Effector memory CD8-positive, alpha-beta T cell (primary cell): ENCODE measurements at places on chromosomes 5 and 9.

DNA sequence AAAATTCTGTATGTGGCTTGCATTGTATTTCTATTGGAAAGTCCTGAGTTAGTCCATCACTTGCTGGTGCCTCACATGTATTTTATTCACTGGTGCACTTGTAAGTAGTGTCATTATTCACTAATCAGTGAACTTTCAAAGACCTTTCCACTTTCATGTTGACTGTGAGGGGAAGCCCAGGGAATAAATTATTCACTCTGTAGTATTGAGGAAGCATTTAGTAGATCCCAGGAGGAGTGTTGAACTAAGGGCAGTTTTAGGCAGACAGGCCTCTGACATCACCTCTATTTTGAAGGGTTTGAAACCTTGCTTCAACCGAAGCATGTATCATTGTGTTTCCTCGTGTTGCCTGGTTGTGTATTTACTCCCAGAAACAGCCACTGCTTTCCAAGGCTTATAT, 705.4 kb upstream of the RIOK2 start:
- DNase-seq = no peak

GRCh38 chr5:150009671-150010387, 9.3 kb downstream of the HMGXB3 start:
- DNase-seq = no peak

- no peak for DNase-seq
These were observed 6.9 kb upstream of the SPATA31C1 start for GRCh38 chr9:87910821-87911220.

DNA sequence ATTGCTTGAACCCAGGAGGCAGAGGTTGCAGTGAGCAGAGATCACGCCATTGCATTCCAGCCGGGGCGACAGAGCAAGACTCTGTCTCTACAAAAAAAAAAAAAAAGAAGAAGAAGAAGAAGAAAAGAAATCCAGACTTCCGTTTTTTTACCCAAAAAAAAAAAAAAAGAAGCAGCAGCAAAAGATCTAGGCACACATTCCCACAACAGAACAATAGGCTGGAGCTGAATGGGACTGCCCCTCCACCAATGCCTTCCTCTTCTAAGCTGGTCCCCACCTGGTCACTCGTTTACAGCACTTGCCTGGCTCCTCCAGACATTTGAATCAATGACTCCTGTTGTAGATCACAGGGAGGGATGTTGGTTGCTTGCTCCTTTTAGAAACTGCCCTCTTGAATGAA, 1.6 kb upstream of the LMAN2 start:
- no peak for DNase-seq

DNA sequence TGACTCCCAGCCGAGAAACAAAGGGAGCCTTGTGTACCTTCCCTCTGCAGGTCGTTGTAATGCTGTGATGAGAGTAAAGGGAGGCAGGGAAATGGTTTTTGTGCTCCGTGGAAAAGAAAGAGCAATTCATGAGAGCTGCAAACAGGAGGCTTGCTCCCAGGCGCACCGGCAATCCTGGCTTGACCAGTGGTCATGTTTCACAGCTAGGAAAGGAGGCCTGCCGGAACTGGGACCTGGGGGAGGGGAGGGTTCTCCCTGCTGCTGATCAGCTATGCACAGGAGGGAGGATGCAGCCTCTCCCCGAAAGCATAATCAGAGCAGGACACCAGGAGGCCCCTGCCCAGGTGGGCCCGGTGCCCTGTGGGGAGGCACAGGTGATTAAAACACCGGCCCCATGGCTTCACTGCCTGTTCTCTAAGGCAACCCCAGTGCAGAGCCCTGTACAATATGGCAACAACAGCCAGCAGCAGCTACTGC, 131.3 kb downstream of the ZDHHC21 start:
- DNase-seq = no peak

GRCh38 chr9:131982671-131983239, 96.9 kb downstream of the MED27 start:
- DNase-seq = no peak

DNA sequence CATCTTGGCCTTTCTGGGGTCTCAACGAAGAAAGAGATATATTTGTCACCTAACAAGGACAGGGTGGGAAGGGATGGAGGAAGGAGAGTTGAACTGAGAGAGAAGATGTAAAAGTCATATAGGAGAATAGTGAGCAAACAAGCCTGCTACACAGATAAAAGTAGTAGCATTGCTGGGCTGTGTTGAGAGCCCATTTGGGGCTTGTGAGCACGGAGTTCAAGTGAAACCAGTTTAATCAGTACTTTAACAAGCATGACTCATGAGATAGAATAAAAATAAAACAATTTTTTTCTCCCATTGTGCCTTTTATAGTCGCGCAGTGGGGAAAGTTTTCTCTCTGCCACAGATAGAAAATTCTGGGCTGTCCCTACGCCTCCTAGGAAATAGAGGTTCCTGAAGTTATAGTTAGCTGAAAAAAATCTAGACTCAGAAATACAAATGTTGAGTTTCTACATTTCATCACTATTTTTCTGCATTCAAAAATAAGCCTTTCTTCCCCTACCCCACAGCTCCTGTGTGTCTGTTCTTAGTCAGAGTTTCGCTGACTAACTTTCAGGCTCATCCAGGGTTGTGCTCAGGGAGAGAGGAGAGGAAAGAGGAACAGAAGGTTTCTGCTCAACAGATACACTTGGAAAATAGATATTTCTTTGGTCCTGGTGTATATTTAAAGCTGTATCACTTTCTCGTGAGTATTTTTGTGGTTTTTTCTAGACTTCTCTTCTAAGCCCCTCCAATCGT, 395.8 kb upstream of the ADAMTSL1 start:
- no peak for DNase-seq

DNA sequence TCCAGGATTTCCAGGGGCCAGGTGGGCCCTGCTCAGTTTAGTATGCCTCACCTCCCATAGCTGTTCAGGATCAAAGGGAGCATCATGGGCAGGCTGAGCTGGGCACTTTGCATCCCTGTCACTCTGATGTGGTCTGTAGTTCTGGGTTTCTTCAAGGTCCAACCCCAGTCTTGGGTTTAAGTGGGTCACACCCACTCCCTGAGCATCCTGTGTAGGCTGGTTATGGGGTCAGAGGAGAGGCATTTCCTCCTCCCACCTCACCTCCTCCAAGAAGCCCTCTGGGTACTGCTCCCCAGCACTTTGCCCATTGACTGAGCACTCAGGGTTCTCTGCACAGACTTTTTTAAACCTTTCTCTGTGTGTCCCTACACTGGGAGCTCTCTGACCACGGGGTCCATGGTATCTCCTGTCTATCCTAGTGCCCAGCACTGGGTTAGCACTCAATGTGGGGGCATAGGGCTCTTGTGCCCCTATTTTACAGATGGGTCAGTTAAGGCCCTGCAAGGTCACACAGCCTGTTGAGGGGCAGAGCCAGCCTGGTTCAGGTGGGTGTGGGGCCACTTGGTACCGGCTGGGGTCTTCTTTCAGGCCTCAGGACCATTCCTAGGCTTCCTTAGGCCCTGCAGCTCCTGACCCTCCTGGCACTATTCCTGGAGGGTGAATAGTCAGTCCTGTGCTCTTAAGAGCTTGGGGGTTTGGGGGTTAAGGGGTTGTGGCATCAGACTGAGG, 19.0 kb downstream of the CXXC5 start:
- DNase-seq = no peak

DNA sequence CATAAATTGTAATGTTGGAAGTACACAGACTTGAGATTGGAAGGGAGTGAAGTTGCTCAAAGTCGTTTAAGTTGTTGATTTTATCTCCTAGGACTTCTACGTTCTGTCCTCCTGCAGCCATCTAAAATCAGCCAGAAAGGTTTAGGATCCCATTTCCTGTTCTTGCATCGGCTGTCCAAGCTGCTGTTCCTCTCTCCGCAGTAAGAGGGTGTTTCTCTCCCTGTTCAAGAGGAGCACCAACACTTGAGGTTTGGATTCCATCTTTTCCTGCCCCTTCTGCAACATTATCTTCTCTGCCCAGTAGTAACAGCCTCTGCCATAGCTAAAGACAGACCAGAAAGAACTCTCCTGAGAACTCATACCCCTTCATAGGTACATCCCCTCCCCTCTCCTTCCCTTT, 373.4 kb downstream of the GADD45G start:
- no peak for DNase-seq

DNA sequence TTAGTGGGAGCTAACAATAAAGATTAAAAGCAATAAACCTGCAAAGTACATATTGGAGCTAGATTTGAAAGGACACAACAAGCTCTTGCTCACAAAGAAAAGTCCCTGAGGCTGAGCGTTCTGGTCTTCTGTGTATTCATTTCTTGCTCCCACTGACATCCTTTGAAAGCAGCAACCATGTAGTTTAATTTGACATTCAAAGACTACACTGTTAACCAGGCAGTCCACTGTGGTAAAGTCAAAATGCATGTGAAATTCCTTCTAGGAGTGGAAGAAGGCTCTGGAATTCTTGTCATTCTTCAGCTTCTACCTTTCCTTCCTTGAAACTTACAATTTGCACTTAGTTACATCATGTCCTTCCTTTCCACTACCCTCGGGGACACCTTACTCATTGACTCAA, 480.7 kb downstream of the CSNK1G3 start:
- DNase-seq = no peak

- DNase-seq = no peak
These were observed 253.7 kb downstream of the SPOCK1 start for GRCh38 chr5:137245438-137245837.

- DNase-seq = no peak
These were observed 145.5 kb downstream of the ST8SIA4 start for GRCh38 chr5:100757618-100758017.

- no peak for DNase-seq
These were observed 542 bp downstream of the GGTA1 start for GRCh38 chr9:121499177-121499426.

- DNase-seq = no peak
These were observed 25.7 kb upstream of the C5orf47 start for GRCh38 chr5:173963182-173963838.

DNA sequence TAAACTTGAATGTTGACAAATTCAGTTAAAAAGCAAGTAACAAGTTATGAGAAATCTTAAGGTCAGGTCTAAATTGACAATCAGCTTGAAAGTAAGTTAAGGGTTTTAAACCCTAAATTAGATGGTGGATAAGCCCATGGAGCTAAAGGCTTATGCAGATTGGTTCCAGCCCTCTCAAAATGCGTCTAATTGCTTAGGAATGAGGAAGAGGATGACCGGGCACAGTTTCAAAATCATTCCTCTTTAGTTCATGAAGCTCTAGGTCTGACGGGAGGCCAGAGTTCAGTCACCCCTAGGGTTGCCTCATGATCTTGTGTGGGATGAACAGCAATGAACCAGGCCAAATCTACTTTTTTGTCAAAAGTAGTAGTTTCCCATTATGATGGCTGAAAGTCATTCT, 75.4 kb downstream of the SLC38A9 start:
- DNase-seq = no peak

DNA sequence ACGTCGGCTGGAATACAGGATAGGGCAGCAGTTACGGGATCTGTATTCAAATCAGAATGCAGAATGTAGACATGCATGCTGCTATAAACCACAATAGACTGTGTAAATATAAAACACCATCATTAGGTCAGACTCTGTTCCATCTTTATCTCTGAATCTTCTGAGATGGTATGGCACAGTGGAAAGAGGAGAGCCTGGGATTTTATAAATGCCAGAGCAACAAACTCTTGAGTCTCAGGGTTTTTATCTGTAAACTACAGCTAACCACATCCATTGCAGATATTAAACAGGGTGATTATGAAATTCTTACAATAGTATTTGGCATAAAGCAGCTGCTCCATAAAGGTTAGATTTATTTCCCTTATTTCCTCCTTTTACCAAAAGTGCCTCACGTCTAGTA, 108.7 kb downstream of the ZDHHC21 start:
- no peak for DNase-seq

- DNase-seq = no peak
These were observed 84.9 kb upstream of the BASP1 start for GRCh38 chr5:17132444-17133083.

GRCh38 chr9:93436655-93437407, 14.7 kb upstream of the FAM120A start:
- no peak for DNase-seq

DNA sequence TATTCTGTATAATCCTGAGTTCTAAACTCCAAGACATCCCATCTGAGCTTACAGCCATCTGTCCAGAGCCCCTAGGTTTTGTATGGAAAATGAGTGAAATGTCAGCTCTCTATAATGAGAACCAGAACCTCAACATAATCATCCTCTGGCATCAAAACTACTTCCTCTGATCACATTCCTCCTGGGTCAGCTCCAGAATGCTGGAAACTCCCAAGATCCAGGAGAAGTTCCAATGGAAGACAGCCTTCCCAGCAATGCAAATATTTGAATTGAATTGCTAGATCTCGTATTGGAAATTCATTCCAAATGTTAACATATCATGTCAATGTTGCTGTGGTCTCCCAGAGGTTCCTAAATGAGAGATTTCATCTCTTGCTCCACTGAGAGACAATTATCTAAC, 23.8 kb downstream of the C9 start:
- DNase-seq = no peak

- no peak for DNase-seq
These were observed 96.1 kb downstream of the PAX5 start for GRCh38 chr9:36937951-36938350.

- DNase-seq = no peak
These were observed 49.7 kb downstream of the PTBP3 start for GRCh38 chr9:112283582-112284253.

DNA sequence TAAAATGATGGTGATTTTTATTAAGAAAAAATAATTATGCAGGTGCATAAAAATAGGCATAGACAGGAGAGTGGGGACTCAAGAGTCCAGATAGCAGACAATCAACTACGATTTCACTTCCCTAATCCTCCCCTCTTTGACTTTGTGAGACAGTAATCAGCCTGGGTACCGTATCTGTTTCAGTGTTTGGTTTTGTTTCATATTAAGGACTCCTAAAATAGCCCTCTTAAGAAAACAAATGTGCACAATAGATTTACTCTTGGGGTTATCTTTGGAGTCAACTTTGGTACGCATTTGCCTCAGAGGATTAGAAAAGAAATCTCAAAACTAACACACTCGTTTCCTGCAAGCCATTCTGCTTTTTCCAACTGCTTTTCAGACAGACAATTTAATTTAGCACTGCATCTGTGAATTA, 96.3 kb downstream of the ZNF608 start:
- no peak for DNase-seq

GRCh38 chr9:37986771-37987258, 82.2 kb downstream of the SHB start:
- no peak for DNase-seq
